NCI-H1417 treated with DMSO at 0.1 percent for 48 hours (cell line): ENCODE measurements at places on chromosomes 6 and 20.

DNA sequence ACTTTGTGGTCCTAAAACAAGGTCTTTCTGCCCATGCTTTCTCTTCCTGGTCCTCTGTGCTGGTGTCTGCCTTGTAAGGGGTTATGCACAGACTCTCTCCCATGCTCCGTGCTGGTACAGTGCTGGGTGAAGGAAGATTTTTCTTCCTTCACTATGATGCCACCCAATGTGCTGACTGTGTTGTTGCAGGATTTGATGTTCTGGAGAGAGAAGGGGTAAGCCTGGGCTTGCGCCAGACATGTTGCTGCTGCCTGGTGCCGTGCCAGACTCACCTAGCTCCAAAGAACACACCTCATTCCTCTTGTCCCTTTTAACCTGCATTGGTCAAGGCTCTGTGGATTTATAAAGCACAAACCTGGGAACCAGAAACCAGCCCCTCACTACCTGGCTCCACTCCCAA, 28.4 kb upstream of the ARMH2 start:
- DNase-seq, result no peak

GRCh38 chr6:97665446-97665845, 382.4 kb upstream of the MMS22L start:
- DNase-seq, result no peak

DNA sequence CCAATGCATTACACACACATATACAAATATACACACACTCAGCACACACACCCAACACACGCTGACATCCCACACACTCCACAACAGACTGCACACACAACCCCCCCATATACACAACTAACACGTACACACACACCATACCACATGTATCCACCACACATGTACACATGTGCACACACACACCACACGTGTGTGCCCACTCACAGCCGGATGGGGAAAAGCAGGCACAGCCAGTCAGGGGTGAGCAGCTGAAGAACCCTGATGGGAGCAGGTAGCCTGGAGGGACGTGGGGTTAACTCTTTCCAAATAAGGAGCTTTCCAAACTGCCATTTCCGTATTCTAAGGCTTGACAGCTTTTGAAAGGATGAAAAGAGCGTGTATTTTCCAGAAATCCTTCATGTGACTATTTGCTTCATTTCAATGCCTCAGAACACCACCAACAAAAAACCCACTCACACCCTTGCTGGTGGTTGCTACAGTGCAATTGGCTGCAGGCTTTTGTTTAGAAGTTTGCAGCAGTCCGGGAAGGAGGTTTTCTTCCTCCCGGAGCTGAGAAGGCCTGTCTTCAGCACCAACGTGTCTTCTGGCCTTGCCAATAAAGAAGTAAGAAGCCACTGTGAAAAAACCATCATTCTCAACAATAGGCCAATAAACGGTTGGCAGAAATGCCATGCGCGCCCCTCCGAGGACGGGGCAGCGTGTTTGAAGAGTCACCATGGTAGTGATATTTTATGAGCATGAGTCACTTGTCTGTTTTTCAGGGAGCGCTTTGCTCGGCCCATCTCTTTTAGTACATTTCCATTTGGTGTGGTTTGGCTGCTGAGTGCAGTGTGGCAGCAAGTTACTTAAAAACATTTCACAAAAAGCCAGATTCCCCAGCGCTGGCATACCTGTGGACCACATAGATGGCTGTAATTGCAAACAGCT, 131.3 kb upstream of the GMDS start:
- DNase-seq, result no peak

DNA sequence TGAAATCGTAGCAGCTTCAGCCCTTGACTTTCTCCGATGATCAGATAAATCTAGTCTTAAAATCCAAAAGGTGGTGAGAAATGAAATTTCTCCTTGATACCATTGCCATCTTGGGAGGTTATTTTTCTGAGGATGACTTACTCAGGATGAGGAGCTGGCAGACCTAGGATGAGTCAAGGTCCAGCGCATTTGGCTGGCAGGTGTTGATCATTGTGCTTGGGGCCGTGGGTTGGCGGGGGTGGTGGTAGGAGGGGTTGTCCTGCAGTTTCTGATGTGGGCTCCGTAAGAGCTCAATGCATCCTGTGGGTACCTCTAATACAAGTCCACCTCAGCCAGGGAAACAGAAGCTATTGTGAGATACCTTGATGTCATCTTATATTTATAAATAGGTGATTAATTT, 148.3 kb upstream of the SCGN start:
- no peak for DNase-seq

DNA sequence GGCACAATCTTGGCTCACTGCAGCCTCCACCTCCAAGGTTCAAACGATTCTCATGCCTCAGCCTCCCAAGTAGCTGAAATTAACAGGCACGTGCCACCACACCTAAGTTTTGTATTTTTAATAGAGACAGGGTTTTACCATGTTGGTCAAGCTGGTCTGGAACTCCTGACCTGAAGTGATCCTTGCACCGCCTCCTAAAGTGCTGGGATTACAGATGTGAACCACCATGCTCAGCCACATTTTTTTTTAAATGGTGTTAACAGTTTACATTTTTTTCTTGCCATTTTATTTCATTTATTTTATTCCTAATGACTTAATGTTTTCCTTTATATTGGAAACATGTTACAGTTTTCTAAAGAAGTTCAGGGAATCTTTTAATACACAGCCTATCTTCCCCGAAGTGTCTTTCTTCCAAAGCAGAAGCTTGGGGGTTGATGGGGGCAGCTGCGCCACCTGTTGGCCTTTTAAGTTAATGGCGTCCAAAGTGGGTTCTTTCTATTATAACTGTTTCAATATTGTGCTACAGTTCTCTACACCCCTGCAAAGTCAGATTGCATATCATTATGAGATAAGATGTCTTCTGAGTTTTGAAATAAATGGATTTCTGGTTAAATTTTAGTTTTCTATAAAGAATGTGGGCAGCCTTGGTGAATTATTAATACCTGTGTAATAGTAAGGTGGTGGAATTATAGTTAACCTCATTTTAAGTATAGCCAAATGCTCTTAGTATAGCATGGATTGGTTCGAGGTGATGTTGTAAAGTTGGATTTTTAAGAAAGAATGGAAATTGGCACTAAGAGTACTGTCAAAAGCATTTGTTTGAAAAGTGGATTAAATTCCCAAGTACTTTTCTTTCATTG, 42.0 kb upstream of the PLCG1 start:
- peak; percentile 31 for DNase-seq

GRCh38 chr6:165848086-165848426, 185.0 kb upstream of the PDE10A start:
- no peak for DNase-seq
